ENCODE measurements at places on chromosomes 5 and 9.

DNA sequence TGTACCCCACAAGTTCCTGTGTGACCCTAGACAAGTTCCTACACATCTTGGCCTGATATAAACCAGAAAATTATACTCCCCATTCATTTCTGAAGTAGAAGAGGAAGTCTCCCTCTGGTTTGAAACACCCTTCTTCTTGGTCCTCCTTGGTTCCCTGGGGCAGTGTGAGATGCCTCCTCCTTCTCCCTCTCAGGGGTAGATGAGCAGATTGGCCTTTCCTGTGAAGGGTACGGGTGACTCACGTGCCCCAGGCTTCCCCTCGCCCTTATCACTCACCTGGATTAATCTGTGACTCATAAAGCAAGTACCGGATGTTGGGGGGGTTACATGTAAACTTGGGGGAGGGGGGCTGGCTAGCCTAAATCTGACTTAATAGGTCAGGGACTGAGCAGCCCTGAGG lies 11.1 kb upstream of the AQP3 start:
- no peak for DNase-seq

DNA sequence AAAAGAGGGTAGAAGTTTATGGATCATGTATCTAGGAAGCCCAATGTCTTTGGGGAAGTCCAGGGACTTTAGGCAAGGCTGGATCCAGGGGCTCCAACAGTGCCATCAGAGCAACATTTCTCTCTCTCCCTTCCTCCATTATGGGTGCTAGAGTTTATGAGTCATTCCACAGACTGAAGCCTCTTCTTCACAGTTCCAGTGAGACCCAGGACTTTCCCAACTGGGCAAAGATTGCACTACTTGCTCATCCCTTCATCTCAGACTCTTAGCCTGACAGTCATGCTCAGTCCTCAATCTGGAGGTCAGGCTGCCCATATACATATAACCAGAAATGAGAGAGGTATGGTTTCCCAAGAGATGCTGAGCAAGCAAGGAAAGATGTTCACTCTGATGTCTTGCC lies 110.7 kb downstream of the FEM1C start:
- DNase-seq = no peak

- DNase-seq = no peak
Measured at GRCh38 chr5:109532773-109533364, 123.1 kb upstream of the PJA2 start.

DNA sequence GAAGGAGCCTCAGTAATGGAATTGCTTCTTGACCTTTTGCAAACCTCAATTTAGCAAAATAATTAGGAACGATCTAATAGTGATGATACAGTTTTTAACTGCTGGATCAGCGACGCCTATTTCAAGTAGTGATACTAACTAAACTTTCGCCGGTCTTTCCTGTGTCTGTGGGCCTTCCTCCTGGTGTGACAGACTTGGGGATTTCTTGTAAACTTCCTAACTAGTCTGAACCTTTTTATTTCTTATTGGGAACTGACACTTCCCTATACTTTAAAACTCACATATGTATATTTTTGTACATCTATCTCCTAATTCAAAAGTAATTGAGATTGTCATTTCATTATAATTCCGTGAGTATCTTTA lies 15.2 kb downstream of the ITGA1 start:
- DNase-seq = no peak

DNA sequence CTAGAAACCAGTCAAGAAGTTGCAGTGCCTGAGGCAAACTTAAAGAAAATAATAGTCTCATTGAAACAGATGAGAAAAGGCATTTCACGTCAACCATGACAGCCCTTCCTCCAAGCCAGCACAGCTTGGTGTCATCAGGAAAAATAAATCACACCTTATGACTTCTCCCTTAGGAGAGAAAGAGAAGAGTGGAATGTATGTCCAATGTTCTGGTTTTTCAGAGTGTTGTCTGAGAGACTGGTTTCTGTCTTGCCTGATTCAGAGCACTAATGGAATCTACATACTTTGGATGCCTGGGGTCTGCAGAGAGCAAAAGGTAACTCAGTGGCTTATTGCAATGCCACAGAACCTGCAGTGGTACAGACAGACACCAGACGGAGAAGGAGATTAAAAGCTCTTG lies 105.5 kb upstream of the PDE4D start:
- DNase-seq = no peak

DNA sequence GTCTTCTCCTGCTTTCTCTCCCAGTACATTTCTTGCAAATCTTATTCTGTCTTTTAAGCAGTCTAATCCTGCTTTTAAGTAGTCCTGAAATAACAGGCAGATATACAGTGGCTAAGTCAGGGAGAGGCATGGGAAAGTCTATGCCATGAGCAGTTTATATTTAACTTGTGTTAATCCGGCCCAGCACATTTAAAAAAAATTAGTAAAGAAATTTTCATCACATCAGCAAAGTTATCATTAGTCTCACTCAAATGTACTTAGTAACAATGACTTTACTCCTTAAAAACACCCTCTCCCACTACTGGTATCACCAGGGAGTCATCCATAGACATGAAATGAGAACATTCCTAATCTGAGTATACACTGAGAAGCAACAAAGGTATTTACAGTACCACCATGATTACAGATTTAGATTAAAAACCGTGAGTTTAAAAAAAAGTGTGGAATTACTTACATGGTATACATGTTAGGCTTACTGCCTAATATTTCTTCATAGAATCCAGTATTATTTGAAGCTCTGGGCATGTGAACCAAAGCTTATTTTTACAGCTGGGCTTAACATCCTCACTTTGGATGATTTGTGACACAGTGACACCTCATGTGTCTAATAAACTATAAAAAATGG lies 75.9 kb upstream of the DAB2 start:
- no peak for DNase-seq

GRCh38 chr5:141692919-141693725 lies 11.1 kb upstream of the ARAP3 start:
- DNase-seq = no peak

DNA sequence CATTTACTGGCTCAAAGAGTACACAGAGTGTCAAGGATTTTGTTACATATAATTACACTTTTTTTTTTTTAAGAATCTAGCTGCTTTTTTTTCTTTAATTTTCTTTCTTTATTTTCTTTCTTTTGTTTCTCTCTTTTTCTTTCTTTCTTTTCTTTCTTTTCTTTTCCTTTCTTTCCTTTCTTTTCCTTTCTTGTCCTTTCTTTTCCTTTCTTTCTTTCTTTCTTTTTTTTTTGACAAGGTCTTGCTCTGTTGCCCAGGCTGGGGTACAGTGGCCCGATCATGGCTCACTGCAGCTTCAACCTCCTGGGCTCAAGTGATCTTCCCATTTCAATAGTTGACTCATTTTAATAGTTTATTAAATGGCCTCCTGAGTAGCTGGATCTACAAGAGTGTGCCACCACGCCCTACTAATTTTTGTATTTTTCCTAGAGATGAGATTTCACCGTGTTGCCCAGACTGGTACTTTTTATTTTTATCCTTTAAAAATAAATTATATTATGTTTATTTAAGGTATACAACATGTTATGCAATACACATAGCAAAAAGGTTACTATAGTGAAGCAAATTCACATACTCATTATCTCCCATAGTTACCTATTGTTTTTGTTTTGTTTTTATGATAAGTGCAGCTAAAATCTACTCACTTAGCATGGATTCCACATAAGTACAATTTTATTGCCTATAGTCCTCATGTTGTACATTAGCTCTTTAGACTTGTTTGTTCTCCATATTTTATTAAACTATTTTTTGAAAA lies 381.5 kb upstream of the KLF4 start:
- no peak for DNase-seq

- DNase-seq = no peak
Measured at GRCh38 chr5:173733425-173733824, 117.0 kb upstream of the BOD1 start.

GRCh38 chr5:92543201-92543600 lies 1037.8 kb downstream of the NR2F1-AS1 start:
- no peak for DNase-seq

GRCh38 chr5:135219868-135220267 lies 179.2 kb downstream of the MACROH2A1 start:
- no peak for DNase-seq

GRCh38 chr5:52727576-52727975 lies 60.1 kb upstream of the ITGA1 start:
- no peak for DNase-seq

DNA sequence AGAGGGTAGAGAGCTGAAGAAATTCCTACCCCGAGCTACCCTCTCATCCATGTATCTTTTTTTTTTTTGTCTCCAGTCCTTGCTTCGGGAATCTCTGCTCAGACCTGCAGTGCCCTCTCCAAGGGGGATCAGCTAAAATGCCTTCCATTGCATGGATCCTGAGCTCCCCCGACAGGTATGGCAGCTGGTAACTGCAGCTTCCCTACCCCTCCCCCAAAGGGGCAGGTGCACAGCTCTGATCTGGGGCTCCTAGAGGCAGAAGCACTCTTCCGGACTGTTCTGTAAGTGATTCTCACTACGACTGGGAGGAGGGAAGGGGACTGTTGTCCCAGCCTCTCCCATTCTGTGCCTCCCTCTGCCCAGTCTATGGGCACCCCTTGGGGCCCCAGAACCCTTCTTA lies 169.6 kb downstream of the MELK start:
- DNase-seq = no peak

DNA sequence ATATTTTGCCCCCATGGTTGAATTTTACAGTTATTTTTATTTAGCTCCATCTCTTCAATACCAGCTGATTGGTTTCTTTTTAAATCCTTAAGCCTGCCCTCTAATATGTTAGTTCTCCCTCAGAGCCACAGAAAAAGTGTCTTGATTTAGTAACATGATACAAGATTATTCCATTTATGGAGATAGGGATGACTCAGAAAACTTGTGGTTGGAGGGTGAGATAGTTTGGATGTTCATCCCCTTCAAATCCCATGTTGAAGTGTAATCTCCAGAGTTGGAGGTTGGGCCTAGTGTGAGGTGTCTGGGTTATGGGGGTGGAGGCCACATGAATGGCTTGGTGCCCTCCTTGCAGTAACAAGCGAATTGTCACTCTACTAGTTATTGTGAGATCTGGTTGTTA lies 115.7 kb downstream of the FBXO38 start:
- DNase-seq = no peak

GRCh38 chr5:93145767-93146166 lies 435.3 kb downstream of the NR2F1-AS1 start:
- no peak for DNase-seq

All from retina (tissue), 1 donor.